AG09309 (cell line): ENCODE measurements at places on chromosomes 6 and 20.

GRCh38 chr6:166237617-166238016 is 70.0 kb upstream of the TBXT start:
- peak; percentile 67 for DNase-seq

GRCh38 chr20:62644802-62645496 is 2.6 kb downstream of the SLCO4A1 start:
- DNase-seq: no peak

DNA sequence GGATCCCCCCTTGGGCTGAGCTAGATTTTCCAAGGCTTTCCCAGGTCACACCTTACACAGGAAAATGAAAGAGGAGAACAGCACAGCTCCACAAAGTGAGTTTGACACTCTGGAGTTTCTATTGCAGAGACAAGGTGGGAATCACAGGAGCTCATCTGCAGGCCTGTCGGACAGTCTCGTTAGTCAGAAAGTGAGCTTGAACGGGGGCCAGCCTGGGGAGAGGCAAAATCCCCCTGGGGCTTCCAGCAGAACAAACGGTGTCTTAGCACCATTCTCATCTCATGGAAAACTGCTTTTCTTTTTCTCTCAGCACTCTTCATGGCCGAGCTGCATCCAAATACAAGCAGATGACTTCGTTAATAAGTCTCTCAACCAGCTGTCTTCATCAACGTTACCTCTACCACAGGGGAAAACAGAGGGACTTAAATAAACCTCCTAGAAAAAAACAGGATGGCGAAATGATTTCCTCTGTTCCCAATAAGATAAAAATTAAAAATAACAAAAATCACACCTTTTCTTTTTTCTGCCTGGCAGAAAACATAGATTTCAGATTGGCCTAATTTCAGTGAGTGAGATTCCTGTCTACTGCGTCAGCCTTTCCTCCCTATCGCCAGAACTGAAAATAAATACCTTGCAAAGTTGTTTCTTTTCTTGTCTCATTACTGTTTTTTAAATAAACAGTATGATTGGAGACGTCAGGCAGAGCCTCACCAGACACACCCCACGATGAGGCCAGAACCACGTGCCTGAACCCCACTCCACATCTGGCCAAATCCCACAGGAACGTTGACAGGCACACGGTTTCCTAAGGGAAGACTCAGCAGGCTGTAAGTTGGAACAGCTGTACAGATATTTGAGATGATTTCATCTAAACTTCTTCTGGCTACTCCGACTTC is 219.0 kb downstream of the TTLL2 start:
- DNase-seq: no peak

DNA sequence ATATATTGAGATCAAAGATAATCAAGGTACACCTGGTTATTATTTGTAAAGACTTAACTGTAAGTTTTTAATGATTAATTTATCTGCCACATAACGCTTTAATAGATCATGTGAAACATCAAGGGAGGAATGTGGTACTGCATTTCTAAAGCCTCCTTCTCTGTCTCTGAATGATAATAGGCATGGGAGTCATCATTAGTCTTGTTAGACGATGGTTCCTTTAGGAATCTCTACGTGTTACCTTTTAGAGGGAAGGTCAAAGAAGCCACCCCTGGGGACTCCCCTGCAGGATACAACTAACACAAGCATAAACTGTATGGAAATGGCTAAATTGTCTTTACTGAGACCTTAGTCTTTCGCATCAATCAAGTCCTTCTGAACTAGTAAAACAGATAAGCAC is 173.6 kb upstream of the MCHR2 start:
- no peak for DNase-seq

- DNase-seq: no peak
Measured at GRCh38 chr6:87870556-87870955, 168.5 kb upstream of the AKIRIN2 start.

GRCh38 chr6:41975276-41975675 is 33.7 kb upstream of the CCND3 start:
- DNase-seq: no peak
